ENCODE measurements at places on chromosomes 5 and 9. TPM values are rescaled to one million over a fixed set of nuclear protein-coding genes. Genes with fewer than 3 reads are reported as not detected.

DNA sequence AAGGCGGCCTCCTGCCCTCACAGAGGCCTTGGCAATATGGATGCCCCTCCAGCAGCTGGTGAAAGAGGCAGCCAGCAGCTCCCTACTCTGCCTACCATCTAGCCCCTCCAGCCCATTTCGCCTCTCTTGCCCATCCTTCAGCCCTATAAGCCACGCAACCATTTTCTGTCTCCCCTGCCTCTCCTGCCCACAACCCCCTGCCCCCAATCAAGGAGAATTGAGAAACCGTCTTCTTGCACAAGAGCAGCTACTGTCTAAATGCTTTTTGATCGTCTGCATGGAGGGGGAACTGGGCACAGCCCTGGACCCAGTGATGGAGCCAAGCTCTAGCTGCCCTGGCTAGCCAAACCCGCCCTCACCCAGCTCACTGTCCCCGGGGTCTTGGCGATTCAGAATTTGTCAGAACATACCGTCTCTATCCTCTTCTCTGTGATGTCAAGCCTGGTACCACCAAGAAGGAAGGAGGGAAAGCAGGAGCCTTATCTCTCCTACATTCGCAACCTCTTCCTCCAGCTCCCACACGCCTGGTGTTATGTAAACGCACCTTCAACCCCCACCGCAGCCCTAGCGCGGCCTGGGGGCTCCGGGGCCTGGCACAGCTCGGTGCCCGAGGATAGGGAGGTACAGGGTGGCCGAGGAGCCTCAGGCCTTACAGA lies 1.2 kb downstream of the SPRY4 start:
- no peak for DNase-seq

DNA sequence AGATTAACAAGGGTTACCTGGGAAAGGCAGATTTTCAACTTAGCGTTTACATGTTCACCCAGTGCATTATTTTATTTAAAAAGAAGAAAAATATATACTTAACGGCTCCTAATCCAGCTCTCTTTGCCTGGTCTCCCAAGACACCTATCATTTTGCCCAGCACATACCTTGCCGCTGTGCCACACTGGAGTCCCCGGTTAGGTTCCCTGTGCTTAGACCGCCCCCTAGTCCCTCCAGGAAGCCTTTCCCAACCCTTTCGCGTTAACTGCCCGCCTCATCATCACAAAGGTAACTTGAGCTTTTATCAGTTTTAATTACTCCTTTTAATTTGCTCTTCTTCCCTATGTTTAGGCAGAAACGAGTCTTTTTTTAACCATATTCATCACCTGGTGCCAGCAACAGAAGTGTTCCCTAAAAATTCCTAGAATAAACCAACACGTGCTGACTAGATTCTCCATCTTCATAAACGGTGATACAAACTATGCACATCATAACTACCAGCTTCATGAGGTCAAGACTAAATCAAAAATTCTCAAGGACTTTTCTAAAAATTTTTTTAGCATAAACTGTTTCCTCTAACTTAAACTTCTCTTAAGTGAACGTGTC lies 19.7 kb downstream of the DNAJA1 start:
- peak; percentile 39 for DNase-seq

GRCh38 chr9:27206041-27206440 lies 90.9 kb downstream of the EQTN start:
- no peak for DNase-seq

DNA sequence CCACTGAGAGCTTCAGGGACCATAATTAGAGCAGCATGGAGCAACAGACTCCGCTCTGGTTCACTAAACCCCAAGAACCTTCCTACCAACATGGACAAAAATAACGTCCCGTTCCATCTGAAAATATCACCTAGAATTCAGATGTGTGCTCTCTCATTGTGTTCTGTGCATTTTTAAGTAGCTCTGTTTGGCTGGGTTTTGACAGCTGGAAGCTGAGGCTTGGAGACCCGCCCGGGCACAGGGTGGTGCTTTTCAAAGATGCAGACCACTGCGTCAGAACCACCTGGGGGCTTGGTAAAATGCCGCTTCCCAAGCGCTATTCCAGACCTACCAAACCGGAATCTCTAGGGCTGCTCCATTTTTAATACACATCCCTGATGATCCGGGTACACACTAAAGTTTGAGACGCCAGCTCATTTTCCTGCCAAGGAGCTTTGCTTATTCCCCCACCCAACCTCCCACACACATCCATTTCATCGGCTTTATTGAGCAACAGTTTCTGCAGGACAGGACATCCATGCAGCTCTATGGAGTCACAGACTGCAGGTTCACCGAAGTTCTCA lies 104.8 kb downstream of the GABBR2 start:
- DNase-seq = no peak

DNA sequence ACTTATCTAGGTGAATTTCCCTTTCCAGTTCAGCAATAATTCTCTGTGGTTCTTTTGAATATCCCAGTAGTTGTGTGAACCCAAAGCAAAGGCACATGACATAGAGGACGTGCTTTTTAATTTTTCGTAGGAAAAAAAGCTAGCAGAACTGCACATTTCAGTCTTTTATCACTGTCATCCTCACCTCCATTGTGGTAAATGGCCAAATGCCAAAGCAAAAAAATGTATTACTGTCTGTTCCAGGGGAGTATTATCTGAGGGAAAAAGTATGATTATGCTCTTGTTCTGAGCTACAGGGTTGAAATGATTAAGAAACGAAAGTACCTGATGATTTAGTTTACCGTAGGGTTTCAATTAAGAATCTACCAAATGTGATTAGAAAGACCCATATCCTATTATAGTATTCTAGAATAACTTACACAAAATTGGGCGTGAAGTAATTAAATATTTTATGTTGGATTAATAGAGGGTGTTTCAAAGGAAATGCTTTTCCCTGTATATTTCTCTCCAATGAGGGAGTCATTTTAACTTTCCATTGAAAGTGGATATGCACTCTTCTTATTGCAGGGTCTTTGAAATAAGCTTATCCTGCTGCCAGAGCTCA lies 62.7 kb downstream of the CAVIN4 start:
- DNase-seq = no peak

Gene SYK
- 21.0 TPM for total RNA-seq
